ENCODE measurements at places on chromosomes 7 and 10.

DNA sequence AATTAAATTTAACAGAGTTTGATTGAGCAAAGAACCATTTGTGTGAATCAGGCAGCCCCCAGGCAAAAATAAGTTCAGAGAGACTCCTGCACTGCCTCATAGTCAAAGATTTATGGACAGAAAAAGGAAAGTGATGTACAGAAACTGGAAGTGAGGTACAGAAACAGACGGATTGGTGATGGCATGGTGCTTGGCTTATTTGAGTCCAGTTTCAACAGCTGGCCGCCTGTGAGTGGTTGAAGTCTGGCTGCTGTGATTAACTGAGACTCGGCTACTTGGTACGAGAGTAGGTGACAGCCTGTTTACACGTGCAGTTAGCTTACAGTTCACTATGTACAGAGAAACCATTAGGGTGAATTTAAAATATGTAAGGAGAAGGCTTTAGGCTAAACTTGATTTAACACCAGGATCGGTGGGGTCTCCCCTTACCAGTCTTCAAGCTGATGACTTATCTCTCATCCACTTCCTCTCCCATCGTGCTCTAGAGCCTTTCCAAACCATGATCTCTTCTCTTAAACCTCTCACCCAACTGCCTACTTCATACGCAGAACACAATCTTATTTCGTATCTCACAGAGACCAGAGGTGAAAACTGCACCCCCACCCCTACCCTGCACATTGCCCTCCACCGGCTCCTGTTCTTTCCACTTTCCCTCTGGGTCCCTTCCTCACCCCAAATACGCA is 5.0 kb upstream of the MSMB start:
- DNase-seq: peak; percentile 46

GRCh38 chr7:111401516-111401915 is 160.8 kb downstream of the IMMP2L start:
- no peak for DNase-seq

DNA sequence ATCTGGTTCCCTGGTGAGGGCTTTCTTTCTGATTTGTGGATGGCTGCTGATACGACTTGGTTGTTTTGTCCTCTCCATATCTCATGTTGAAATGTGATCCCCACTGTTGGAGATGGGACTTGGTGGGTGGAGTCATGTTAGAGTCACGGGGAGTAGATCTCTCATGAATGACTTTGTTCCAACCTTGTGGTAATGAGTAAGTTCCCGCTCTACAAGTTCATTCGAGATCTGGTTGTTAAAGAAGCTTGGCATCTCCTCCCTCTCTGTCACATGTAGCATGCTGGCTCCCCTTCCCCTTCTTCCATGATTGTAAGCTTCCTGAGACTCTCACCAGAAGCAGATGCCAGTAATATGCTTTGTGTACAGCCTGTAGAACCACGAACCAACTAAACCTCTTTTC is 37.1 kb upstream of the NXPH1 start:
- no peak for DNase-seq

GRCh38 chr7:126937171-126937570 is 315.6 kb downstream of the GRM8 start:
- DNase-seq: no peak

GRCh38 chr10:8137726-8138125 is 83.2 kb downstream of the GATA3 start:
- no peak for DNase-seq

DNA sequence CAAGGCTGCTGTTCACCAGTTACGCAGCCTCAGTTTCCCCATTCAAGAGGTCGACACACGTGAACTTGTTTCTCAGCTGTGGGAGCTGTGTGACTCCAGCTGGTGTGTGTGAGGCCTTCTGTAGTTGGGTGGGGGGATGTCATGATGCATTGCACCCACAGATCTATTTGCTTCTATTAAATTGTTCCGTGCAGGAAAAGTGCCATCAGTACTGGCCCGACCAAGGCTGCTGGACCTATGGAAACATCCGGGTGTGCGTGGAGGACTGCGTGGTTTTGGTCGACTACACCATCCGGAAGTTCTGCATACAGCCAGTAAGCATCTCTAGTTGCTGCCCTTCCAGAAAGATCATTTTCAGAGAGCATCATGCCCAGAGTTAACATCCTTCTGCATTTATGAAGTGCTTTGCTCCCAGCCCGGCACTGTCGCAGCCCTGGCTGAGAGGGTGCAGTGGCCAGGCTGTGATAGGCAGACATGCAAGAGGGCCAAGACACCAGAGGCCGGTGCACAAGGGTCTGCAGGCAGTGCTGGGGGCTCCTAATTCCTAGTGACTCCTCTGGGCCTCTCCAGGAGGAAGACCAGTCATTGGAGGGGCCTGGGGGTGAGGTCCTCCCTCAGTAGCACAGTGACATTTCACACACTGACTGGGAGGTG is 60.2 kb downstream of the MKI67 start:
- DNase-seq: no peak

- peak; percentile 39 for DNase-seq
Measured at GRCh38 chr7:104862719-104863118, 151.3 kb upstream of the KMT2E start.

- no peak for DNase-seq
Measured at GRCh38 chr10:125455431-125455830, 227.5 kb downstream of the TEX36 start.

GRCh38 chr7:6294839-6295238 is 22.4 kb upstream of the CYTH3 start:
- DNase-seq: peak; percentile 21

- DNase-seq: no peak
Measured at GRCh38 chr7:157442456-157442855, 105.7 kb downstream of the DNAJB6 start.

DNA sequence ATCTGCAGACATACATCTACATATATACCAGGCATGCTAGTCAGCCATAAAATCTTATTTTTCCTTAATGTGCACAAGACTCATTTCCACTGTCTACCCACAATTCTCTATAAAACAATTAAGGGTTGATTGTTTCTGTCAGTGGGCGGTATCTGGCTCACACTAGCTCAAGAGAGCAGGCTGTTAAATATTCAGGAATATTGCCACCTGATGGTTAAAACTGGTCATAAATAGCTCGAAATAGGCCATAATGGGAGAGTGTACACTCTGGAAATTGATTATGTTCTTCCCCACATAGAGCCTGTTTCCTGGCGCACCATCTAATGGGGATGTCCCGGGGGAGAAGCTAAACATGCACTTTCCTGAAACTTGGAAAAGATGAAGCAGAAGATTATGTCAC is 620.6 kb upstream of the ANKRD30A start:
- no peak for DNase-seq

DNA sequence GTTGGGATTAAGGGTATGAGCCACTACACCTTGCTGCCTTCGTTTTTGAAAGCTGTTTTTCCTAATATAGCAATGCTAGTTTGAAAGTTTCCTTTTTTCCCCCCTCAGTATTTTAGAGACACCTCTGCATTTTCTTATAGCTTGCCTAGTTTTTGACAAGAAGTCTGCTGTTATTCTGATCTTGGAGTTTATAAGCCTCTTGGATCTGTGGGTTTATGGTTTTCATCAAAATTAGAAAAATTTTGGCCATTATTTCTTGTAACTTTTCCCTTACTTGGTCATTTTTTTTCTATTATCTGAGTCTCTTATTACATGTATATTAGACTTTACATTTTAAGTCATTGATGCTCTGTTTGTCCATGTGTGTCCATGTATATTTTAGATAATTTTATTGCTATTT is 57.2 kb downstream of the SHOC2 start:
- no peak for DNase-seq

DNA sequence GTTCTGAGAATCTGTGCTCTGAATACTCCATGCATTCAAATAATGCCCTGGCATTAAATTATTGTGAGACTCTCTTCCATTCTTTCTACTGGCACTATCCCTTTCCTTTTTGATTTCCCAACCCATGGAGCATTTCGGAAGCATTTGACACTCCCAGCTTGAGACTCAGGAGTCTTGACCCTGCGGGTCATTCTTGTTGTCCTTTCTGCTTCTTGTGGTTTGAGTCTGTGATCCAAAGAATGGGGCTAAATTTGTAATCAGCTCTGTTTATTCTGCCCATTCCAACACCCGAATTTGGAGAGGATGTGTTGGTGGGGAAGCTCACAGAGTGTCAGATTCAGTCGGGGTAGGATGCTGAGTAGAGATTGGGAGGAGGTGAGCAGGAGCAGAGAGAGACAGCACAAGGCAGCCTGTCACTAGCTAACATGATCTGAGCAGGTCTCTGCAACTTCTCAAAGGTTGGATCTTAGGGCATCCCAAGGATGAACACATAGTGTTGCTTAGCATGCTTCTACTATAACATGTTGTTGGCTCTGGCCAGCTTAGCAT is 80.4 kb upstream of the BMPER start:
- no peak for DNase-seq

DNA sequence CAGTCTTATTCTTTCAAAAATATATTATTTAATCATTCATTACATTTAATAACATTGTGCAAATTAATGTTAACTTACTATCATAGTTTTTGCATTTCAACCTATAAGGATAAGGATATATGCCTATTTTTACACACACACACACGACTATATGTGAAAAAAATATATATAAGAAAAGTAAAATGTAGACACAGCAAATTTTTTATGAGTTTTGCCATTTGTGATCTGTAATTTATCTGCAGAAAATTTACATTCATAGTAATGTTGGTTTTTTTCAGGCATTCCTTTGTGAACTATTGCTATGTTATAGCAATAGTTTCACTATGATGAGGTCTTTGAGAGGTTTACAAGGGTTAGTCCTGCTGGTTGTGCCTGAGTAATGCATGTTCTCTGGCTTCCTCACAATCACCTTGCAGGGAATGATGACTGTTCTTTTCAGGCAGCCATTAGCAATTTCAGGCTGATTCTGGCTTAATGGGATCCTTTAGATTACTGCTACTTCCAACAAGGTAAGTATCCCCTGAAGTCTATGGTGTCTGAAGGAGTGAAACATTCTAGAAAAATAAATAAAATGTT is 183.7 kb upstream of the CDK1 start:
- no peak for DNase-seq

DNA sequence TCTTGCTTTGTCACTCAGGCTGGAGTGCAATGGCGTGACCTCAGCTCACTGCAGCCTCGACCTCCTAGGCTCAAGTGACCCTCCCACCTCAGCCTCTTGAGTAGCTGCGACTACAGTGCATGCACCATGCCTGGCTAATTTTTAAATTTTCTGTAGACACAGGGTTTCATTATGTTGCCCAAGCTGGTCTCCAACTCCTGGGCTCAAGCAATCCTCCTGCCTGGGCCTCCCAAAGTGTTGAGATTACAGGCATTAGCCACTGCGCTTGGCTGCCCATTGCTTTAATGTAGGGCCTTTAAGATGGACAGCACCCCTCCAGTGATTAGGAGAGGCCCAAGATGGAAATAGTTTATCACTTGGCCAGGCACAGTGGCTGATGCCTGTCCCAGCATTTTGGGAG is 39.4 kb downstream of the NIPSNAP2 start:
- no peak for DNase-seq

- DNase-seq: no peak
Measured at GRCh38 chr7:24963218-24963617, 16.8 kb downstream of the OSBPL3 start.

- DNase-seq: no peak
Measured at GRCh38 chr7:98199131-98199530, 12.1 kb upstream of the BHLHA15 start.

DNA sequence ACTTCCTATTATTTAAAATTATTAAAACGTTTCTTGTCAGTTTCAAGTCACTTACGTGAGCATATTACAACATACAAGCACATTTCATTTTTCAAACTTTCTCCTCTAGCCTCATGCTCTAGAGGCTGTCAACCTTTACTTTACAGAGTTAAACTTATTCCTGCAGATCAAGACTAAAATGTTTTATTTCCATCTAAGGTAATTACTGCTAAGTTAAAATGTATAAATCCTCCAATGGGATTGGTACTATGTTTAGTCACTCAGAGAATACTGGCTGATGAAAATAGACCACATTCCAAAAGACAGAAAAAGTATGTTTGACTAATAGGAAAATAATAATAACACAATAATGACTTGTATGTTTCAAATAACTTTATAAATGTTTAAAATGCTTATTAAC is 8.4 kb upstream of the TRDMT1 start:
- DNase-seq: no peak

DNA sequence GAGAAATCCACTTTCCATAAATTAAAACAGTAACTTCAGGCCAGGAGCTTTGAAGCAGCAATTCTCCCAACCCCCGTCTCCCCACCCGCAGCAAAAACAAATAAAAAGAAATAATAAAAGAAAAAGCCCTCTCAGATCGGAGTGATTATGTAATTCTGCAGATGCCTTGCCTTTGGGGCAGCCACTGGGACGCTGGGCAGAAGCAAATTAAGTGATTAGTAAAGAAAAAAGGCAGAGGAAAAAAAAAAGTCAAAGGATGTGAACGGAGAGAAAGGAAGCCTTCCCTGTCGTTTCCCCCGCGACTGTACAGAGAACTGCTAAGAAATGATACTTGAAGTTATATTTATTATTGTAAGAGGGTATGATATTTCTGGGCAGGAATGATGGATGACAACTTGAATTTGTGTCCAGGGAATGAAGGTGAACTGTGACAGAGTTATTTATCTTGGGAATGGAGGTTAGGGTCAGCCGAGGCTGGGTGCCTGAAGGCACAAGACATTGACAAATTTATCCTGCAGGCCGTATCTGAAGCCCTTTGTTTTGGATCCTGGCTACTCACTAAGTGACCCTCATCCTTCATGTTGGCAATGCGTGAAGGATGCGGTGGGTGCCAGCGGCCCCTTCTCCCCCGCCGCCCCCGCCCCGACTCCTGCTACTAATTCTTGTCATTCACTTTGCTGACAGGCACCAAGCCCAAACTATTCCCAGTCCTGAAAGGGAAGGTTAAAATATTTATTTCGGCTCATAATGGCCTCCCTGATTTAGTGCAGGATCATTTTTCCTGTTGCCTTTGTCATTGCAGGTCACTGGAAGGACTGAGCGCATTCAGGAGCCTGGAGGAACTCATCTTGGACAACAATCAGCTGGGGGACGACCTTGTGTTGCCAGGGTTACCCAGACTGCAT is 604.0 kb downstream of the LRMDA start:
- DNase-seq: no peak

- no peak for DNase-seq
Measured at GRCh38 chr10:15222511-15222910, 54.0 kb upstream of the NMT2 start.

DNA sequence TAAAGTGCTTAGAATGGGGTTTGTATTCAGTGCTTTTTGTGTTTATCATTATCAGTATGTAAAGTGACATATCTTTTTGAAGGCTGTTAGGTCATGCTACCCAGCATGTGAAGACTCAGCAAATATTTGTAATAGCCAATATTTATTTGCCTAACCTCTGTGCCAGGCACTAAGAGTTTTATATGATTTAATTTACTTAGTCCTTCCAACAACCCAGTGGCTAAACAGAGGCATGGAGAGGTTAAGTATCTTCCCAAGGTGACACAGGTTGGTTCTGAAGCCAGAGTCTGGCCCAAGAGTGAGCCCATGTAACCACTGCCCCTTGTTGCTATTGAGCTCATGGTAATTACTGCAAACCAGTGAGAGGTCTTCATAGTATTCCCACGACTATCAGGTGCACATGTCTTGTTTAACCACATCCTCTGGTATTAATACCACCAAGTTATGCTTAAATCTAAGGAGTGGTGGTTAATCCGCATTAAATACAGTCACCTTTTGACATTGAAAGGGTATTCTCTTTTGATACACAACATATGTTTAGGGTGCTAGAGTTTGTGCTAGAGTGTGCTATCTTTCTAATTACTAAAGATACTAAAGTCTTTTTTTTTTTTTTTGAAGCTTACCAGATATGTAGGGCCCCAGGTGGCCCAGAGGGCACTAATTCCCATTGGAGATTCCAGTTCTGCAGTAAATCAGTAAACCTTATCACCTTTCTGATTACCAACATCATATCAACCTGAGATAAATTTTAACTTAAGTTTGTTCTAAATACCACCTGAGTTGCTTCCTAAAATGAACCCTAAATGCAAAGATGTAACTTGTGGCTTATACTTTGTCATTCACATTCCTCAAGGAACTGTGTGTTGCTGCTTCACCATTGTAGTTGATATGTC is 2.9 kb downstream of the ADD3 start:
- DNase-seq: peak; percentile 51

All from NCI-H82 (cell line).